Posterior vena cava (tissue), 2 donors: ENCODE measurements at places on chromosomes 1 and 21. TPM values are rescaled to one million over a fixed set of nuclear protein-coding genes. Genes with fewer than 3 reads are reported as not detected.

PLA2G2F gene
- not detected for total RNA-seq

- DNase-seq: no peak
Observed at GRCh38 chr1:180503280-180503862, 994 bp upstream of the ACBD6 start.

- DNase-seq: no peak
Observed at GRCh38 chr21:22224261-22224660, 1226.1 kb downstream of the NCAM2 start.

DNA sequence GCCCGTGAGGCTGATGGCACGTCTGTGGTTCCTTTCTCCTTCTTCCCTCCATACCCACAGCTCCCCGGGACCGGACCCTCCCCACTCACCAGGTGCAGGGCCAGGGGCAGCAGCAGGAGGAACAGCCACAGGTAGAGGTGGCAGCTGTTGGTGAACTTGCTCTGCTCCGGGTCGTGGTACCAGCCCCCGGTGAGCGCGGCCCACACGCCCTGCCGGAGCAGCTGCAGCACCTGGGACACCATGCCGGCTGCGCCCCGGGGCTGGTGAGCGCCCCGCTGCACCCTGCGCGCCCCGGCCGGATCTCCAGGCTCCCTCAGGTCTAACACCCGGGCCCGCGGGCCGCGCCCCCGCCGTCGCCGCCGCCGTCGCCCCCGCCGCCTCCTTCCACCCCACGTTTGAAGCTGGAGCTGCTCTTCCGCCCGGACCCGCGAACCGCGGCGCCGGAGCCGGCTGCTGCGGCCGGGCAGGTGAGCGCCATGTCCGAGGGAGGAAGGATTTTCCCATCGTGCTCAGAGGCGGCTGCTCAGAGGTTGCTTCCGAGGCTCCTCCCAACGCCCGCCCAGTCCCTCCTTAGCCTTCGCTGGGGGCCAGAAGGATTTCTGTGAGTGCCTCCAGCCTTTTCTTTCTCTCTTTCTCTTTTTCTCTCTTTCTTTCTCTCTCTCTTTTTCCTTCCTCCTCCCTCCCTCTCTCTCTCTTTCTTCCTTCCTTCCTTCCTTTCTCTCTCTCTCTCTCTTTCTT is at the start of gene PCNX2:
Gene PCNX2, minus strand, starts transcription at position 489 of the 738 bp plus-strand sequence. Its CDS starts 247 bp downstream, at position 242.
- DNase-seq: no peak

DNA sequence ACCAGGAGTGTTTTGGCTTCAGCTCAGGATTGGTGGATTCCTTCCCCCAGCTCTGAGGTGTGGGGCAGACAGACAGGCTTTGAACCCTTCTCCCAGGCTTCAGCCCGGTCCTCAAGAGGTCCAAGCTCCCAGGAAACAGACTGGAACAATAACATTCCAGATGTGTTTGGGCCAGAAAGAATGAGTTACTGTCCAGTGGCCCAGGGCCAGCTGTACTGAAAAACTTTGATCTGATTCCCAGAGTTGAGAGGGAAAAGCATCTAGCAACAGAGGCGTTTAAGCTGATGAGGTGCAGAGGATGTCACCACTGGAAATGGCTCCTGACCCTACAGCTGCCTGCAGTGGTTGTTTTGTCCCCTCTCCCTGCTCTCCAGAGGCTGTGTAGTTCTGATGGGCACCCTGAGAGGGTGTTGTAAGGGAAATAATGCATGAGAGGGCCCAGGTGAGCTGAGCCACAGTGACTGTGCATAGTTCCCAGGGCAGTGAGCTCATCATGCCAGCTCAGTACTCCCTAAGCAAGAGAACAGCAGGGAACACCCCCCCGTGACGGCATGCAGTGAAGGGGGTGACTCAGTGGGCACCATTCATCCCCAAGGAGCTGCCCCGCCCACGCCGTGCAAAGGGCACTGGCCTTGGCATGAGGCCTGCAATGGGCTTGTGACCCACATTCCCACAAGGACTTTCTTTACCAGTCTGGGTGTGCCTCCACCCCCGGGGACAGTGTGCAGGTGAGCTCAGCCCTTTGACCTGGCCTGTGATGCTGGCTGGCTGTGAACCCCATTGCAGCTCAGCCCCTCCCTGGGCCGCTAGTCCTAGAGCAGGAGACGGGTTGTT is 13.8 kb upstream of the SFN start:
- no peak for DNase-seq

CD34 gene
- total RNA-seq: 58.1 TPM

DNA sequence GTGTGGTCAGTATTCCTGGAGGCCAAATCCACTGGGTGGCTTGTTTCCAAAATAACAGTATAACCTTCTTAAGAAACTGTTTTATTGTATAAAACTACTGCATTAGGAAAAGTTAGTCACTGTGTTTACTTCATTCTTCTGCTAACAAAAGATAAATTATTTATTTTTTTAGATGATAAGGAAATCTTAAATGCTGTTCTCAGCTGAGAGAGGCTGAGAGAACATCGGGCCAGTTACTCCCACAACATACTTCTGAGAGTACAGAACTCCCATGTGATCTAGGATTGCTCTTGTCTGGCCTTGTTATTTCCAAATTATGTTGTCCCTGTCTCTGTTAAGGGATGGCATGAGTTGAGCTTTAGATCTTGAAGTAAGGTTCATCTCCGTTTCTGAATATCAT is 96.7 kb upstream of the CXADR start:
- DNase-seq: no peak

DNA sequence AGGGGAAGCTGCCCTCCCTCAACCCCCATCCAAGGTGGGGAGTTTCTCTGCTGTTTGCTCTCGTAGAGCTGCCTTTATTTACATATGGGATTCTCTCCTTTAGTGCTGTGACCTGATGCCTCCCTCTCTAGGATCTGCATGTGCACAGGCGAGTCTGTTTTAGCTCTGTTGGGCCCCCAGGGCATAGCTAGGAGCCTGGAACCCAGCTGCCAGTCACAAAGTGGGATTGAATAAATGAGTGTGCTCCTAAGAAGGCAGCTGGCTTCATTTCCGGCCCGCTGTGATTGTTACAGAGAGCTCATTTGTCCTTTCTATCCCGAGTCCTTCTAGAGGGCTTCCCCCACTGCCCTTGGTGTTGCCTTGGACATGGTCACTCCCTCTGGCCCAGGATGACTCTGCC is 176.6 kb downstream of the GRIK3 start:
- no peak for DNase-seq

SPAG17 gene
- total RNA-seq: not detected

GRCh38 chr1:228944296-228944695 is 209.0 kb downstream of the RHOU start:
- no peak for DNase-seq

DNA sequence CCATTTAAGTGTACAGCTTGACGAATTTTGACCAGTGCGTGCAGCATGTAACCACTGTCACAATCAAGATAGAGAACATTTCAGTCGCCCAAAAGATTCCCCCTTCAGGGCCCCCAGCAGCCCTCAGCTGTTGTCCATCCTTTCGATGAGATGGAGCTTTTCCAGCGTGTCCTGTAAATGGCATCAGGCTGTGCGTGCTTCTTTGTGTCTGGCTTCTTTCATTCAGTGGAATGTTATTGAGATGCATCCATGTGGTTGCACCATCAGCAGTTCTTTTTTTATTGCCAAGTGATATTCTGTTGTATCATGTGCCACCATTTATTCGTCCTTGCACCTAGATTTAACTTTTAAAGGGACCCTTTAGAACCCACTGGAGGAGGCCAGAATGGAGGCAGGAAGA is 21.9 kb downstream of the UBE2Q1 start:
- DNase-seq: no peak

DNA sequence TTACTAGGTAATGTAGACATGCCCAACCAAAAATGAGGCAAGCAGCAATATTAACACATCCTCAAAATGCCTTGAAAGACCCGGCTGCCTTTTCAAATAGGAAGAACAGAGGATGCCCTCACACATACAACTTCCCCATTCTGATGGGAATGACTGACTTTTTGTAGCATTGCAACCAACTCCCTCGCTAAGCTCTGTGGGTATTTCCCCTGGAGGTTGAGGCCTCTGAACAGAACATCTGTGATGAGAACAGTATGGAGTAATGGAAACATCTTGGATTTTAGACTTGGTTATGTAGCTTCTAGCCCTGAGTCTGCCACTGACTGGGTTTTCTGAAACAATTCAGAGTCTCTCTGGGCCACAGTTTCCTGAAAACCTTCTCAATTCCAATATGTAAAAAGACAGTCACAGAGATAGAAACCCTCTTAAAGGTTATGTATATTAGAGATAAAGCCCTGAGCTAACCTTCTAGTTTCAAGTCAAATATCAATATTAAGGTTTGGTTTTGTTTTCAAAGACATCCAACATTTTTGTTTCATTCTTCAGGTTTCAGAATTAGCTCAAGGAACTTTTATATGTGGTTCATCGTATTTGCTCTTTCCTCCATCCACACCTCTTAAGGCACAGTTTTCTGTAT is 311.5 kb downstream of the SETD4 start:
- DNase-seq: no peak

TRIM46 gene
- 1.3 TPM for total RNA-seq

GRCh38 chr1:23657659-23658275 is 33.8 kb upstream of the RPL11 start:
- DNase-seq: no peak

LRRC71 gene
- not detected for total RNA-seq

DNA sequence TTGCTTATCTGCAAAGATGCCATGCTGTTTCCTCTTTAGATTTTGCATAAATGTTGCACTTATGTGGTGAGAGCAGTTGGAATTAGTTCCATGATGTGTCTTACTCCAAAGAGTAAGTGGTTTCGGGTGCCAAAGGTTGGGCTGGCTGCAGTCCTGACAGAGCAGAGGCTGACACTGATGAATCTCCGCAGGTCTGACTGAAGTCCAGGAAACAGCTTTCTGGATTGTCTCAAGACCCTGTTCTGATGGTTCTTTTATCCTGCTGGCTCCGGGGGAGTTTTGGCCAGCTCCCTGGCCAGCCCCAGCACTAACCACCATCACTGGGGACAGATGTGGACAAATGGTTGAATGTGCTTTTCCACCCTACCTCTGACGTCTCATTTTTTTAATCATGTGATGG is 207.2 kb upstream of the KIAA0040 start:
- DNase-seq: no peak

DNA sequence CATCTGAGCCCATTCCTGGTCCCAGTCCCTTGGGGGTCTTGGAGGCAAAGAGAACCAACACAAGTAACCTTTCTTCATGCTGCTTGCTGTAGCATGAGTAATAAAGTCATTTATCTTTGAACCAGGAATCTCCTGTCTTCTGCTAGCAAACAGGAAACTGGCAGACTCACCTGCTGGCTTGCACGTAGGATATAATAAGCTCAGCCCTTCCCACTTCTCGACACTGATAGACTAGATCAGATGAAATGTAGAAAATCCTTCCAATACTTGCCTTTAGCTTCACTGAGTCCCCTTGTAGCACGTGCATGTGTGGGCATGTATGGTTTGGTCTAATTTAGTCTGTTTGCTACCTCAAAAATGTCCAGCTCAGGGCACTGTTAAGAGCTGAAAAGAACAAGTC is 6.5 kb upstream of the TFF2 start:
- DNase-seq: peak; percentile 5

DNA sequence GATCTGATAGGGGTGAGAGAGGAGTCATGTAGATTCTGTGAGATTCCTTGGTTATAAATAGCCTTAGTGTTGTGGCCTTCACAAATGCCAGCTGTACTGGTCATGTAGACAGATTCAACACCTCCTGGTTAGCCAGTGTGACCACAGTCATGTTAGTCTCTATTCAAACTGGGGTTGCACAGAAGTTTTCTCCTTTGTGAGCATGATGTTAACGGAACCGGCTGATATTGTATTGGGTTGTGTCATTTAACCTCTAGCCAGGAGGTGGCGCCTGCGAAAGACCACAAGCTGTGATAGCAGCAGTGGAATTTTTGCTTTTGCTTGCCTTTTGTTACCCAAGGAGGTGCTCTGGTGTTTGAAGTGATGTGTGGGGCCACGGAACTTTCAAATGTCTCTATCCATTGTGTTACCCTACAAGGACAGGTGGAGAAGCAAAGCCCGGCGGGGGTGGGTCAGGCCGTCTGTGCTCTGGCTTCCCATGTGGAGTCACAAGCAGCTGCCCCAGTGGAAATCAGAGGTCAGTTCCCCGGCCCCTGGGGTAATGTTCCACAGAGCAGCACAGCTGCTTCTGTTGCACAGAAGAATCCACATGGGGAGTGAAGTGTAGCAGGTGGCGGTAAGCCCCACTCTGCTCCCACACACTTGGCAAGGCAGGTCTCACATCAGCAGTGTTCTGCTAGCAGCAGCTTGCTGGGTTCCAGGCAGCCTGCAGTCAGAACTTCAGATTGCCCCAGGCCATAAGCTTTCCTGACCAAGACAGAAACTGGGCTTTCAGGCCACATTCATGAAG is 112.6 kb downstream of the ADAMTS1 start:
- DNase-seq: no peak

GRCh38 chr1:227759341-227760300 is 24.4 kb downstream of the SNAP47 start:
- no peak for DNase-seq

DNA sequence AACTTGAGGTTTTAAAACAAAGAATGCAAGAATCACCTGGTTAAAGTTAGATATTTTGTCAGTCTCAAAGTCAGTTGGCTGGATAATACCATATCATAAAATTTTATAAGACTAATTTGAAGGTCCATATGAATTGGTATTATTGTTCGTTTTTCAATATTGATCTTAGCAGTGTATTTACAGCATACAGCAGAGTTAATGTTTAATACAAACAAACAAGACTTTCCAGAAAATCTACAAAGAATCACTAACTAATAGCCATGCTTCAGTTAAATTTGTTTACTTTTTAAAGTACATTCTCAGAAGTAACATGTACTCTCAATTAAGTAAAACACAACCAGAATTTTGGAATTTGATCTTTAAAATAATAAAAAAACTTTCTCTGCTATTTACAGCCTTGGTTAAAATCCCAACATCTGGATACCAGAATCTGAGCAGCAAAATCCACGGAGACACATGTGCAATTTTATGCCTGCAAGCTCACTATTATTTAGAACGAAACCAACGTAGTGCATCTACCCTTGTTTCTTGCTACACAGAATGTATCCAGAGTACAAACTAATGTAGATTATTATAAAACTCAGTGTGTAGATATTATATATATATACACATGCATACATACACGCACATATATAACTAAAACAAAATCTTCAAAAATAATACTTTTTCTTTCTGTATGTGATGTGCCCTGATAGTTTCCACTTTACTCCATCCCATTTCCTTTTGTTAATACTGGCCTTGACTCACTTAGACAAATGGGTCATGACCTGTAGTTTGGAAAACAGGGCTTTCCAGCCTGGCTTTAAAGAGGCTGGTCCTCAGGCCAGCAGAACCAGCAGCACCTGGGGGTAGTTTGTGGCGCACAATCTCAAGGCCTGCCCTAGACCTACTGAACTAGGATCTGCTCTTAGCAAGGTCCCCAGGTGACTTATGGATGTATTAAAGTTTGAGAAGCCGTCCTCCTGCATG is 63.6 kb upstream of the ERG start:
- no peak for DNase-seq

GRCh38 chr1:21192284-21192683 is 15.6 kb upstream of the EIF4G3 start:
- DNase-seq: no peak
